ENCODE measurements at places on chromosomes 1 and 21.

DNA sequence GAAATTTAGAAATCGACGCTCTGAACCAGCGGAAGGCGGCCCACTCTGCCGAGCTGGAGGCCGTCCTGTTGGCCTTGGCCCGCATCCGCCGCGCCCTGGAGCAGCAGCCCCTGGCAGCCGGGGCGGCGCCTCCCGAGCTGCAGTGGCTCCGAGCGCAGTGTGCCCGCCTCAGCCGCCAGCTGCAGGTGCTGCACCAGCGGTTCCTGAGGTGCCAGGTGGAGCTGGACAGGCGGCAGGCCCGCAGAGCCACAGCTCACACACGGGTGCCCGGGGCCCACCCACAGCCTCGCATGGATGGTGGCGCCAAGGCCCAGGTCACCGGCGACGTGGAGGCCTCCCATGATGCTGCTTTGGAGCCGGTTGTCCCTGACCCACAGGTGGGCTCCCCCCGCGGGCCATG is 47.0 kb upstream of the DIP2A start:
- no peak for DNase-seq

DNA sequence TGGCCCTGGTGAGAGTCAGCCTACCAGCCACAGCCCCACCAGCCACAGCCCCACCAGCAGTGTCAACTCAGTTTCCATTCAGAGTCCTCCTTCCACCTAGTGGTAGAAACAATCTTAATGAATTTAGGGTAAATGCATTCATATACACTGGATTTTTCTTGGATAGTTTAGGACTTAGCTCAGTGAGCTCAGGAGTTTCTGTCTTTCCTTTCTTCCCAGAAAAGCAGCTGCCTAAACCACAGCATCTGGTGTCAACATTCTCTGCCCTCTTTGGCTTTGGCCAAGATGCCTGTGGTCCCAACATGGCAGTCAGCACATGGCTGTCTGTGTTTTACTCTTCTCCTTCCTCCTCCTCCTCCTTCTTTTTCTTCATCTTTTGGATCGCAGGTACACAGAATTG is 94.0 kb downstream of the CLIC6 start:
- DNase-seq = no peak

DNA sequence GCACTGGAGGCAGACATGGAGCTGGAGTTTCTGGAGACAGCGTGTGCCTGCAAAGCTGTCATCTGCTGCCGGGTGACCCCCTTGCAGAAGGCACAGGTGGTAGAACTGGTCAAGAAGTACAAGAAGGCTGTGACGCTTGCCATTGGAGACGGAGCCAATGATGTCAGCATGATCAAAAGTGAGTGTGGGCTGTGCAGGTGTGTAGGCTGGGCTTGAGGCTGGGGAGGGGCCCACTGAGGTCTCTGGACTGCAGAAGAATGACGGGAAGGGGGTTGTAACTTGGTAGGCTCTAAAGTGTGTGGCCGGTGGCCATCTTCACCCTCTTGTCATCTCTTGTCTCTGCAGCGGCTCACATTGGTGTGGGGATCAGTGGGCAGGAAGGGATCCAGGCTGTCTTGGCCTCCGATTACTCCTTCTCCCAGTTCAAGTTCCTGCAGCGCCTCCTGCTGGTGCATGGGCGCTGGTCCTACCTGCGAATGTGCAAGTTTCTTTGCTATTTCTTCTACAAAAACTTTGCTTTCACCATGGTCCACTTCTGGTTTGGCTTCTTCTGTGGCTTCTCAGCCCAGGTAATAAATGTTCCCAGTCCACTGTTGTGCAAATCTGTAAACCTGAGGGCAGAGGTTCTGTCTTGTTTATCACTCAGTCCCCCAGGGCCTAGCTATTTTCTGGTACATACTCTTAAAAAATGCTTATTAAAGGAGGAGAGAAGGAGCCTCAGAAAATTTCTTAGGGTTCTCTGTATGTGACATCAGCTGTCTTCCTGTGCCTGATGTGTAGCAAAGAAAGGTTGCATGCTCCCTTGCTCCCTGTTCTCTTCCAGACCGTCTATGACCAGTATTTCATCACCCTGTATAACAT is 19.9 kb downstream of the ATP8B2 start:
- DNase-seq = peak; percentile 51

GRCh38 chr1:228867951-228868730 is 132.9 kb downstream of the RHOU start:
- DNase-seq = no peak

GRCh38 chr1:29889776-29890175 is 653.5 kb downstream of the PTPRU start:
- DNase-seq = no peak

DNA sequence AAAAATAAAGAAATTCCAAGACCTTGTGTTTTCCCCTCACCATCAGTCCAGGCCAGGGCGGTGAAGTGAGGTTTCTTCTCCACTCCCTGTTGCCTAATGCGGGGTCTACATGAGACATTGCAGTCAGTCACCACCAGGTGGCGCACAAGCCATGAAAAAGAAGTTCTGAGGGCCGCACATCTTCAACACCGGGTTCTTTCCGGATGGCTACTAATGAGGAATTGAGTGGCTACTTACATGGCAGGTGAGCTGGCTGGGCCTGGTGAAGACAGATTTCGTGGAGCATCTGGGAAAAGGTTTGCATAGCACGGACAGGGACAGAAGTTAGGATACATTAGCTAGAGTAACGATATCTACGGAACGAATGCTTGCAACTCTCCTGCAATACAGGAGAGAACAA is 15.8 kb upstream of the S100A11 start:
- DNase-seq = peak; percentile 76

- no peak for DNase-seq
These were observed 138.3 kb upstream of the ETS2 start for GRCh38 chr21:38667291-38667870.

- DNase-seq = no peak
These were observed 9.1 kb downstream of the PLOD1 start for GRCh38 chr1:11943619-11944018.

- no peak for DNase-seq
These were observed 366.0 kb downstream of the TTLL7 start for GRCh38 chr1:83632906-83633305.

DNA sequence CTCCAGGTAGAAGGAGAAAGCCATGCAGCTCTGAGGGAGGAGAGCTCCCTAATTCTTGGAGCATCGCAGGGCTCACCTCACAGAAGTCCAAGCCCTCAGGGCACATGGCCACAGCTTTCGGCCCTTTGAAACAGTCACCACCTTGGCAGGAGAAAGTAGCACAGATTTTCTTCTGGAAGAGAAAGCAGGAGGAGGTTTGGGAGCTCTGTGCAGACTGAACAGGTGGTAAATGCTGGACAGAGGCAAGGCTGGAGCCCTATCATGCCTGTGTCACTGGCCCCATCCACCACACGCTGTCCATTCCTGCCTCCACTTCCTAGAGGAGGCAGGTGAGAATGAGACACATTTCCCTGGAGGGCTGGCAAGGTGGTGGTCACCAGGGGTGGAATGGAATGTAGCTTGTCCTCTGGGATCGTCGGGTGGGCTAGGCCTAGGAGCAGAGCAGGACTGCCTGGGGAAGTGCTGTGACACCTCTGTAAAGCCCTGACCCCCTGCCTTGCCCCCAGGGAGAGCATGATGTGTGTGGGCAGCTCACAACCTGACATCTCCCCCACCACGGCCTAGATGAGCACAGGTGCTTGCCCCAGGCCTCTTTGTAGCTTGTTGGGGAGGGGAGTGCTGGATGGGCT is 2.8 kb upstream of the INPP5B start:
- no peak for DNase-seq

Measured in activated gamma-delta T cell treated with anti-CD3 and anti-CD28 coated beads, Interleukin-2, amount 50 U/mL, for 16 hours (primary cell).